ENCODE measurements at places on chromosomes 13 and 19. TPM values are rescaled to one million over a fixed set of nuclear protein-coding genes. Genes with fewer than 3 reads are reported as not detected.

DNA sequence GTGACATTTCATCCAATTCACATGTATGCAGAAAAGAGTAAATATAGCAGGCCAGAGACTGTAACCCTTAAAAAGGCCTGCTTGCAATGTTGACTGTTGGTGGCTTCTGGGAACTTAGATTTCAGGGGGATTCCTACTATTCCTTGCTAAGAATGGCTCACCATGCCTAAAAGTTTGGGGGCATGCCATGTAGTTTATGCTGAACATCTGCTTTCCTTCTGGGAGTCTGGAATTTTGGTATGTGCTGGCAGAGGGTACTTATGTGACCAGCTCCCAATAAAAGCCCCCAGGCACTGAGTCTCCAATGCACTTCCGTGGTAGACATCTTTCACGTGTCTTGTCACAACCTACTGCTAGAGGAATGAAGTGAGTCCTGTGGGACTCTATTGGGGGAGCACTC lies 88.4 kb upstream of the PCDH8 start:
- peaks cover 31% of the 10 kb centered on the region for H3K4me1 ChIP-seq
- H3K4me3 ChIP-seq = no peak overlapping the region
- no peak overlapping the region for H3K27ac ChIP-seq
- no peaks in the 10 kb centered on the region for H3K36me3 ChIP-seq

KCNN4 gene
- 2.8 TPM for total RNA-seq

DNA sequence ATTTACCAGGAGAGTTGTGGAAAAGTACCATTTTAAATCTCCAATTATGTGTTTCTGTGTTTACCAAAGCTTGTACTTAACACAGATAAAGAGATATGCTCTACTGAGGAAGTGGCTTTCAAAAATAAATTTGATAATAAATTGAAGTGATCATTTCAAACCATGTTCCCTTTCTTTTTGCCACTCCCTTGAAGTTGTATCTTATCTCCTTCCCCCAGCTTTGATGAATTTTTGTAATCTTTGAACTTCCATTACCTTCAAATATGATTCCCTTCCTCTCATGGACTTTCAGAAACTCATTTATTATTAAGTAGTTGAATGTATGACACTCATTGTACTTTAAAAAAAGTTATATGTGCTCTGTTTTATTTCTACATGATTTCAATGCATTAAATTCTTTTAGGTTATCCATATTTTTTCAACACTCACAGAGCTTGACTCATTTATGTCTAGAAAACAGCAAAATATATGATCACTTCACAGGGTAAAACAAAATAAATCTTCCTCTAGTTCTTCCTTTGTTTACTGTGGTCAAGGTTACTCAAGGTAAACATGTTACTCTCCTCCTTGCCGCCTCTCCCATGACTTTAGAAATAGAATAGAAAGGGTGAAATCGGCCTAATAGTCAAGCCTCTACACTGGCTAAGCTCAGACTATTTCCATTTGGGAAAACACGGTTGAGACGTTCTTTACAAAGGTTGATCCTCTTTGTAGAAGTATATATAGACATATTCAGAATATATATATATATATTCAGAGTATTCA lies 251.2 kb upstream of the SPRY2 start:
- no peak for DNase-seq
- peaks cover 3% of the 10 kb centered on the region for H3K36me3 ChIP-seq
- H3K27ac ChIP-seq = no peak overlapping the region
- no peak overlapping the region for H3K4me3 ChIP-seq
- H3K4me1 ChIP-seq = no peaks in the 10 kb centered on the region

GRCh38 chr13:40178130-40178529 lies 488.3 kb downstream of the FOXO1 start:
- DNase-seq = no peak
- H3K36me3 ChIP-seq = no peaks in the 10 kb centered on the region
- H3K27me3 ChIP-seq = no peaks in the 10 kb centered on the region

All from neural crest cell (in vitro differentiated cells).